ENCODE measurements at places on chromosomes 2 and 18. TPM values are rescaled to one million over a fixed set of nuclear protein-coding genes. Genes with fewer than 3 reads are reported as not detected.
A peak's percentile ranks its signal among the peaks of the same experiment; 100 is the strongest.

DNA sequence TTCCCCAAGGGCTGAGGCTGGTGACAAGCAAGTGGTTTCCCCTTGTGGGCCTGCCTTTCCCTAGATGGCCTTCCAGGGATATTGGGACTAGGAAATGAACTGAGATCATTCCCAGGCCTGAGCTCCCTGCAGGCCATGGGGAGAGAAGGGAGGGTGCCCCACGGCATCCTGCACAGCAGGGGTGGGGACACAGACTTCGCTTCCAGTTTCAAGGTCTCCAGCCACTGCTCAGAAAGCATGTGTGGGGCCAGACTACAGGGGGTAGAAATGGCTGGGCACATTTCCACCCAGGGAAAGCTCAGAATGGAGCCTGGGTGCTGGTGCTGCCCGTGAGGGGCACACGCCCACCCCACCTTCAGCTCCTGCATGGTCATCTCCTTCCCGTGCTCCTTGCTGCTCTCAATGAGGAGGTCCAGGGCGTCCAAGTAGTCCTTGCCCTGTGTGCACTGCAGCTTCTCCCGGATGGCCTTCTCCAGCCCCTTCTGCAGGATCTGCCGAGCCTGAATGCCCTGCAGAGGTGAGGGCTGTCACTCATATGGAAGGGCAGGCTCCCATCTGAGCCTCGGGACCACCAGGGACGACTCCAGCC lies 13.2 kb downstream of the CYP26B1 start:
- no peak overlapping the region for H3K4me3 ChIP-seq
- peaks cover 89% of the 10 kb centered on the region for H3K4me1 ChIP-seq
- peaks cover 32% of the 10 kb centered on the region for H3K36me3 ChIP-seq
- H3K27me3 ChIP-seq = no peaks in the 10 kb centered on the region

DNA sequence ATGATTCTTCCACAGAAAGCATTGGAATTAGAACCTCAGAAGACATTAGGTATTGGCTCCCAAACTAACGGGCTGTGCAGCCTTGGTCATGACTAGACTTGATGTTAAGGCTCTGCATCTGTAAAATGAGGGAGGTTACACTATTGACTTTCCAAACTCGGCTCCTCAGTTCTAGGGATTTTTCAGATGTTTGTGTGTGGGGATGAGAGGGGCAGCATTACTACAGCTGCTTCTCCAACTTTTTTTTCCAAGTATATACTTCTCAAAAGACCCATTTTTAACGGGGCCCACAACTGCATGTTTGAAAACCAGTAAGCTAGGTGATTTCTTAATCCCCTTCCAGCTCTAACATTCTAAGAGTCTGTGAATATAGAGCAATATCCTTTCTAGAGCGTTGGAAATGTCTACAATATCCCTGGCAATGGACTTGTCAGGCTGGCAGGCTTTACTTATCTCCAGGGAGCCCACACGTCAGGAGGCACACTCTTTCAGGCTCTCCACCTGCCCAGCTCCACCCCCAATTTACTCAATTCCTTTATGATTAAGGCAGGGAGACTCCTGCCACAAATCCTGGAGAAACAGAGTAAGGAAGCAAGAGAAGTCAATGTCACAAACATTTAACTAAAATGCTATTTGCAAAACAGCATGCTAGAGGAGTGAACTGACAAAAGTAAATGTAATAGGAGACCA lies 844 bp upstream of the MPV17 start:
- no peaks in the 10 kb centered on the region for H3K27me3 ChIP-seq
- peak overlapping the region; percentile 99 for H3K27ac ChIP-seq
- H3K36me3 ChIP-seq = peaks cover 19% of the 10 kb centered on the region
- peak overlapping the region; percentile 91 for H3K4me3 ChIP-seq
- H3K4me1 ChIP-seq = peaks cover 14% of the 10 kb centered on the region

GRCh38 chr18:48590678-48591077 lies 51.8 kb downstream of the CTIF start:
- H3K36me3 ChIP-seq = peaks cover 2% of the 10 kb centered on the region
- peaks cover 11% of the 10 kb centered on the region for H3K4me1 ChIP-seq

DNA sequence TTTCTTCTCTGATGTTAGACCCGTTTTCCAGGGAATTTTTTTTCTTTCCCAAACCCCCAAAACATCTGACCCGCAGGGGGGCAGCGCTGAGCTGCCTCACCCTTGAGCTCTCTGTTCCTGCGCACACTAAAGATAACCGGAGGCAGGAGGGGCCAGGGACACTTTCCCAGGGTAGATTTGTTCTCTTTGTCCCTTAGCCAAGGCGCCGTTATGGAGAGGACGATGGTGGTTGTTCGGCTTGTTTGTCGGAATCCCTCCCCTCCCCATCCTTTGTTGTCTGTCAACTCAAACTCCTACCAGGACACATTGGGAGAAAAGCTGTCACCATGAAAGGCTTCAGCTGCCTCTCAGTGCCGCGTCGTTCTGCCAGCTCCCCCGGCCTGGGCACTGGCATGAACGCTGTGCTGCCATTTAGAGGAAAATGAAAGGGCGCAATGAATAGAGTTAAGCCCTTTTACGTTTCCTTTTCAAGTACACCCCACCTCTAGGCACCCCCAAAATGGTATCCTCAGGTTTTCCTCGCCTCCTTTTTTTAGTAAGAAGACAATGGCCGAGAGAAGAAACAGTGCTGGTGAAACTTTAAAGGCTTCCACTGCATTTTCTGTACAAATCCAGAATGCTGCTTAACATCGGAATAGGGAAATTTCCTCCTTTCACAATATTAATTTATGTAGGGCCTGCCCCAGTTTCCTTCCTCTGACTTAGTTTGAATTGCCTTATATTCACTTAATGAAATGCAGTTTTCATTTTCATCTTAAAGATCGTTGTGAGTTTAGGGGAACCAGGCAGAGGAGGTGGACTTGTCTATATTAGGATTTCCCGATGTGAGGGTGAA lies 62.1 kb downstream of the RND3 start:
- no peak overlapping the region for H3K4me3 ChIP-seq
- DNase-seq = no peak
- peak overlapping the region; percentile 6 for H3K27ac ChIP-seq
- H3K4me1 ChIP-seq = peaks cover 43% of the 10 kb centered on the region
- H3K36me3 ChIP-seq = no peaks in the 10 kb centered on the region

ADRA2B gene
- total RNA-seq = 0.51 TPM

- H3K4me3 ChIP-seq = no peak overlapping the region
- H3K4me1 ChIP-seq = peaks cover 11% of the 10 kb centered on the region
- no peaks in the 10 kb centered on the region for H3K36me3 ChIP-seq
- no peak overlapping the region for H3K27ac ChIP-seq
These were observed 309.5 kb downstream of the NDUFA10 start for GRCh38 chr2:239715606-239716005.

- H3K27me3 ChIP-seq = peaks cover 7% of the 10 kb centered on the region
- no peaks in the 10 kb centered on the region for H3K36me3 ChIP-seq
- no peak overlapping the region for H3K27ac ChIP-seq
- H3K4me3 ChIP-seq = no peak overlapping the region
- H3K4me1 ChIP-seq = peaks cover 26% of the 10 kb centered on the region
These were observed 80.1 kb upstream of the ARL5A start for GRCh38 chr2:151908204-151908882.

DNA sequence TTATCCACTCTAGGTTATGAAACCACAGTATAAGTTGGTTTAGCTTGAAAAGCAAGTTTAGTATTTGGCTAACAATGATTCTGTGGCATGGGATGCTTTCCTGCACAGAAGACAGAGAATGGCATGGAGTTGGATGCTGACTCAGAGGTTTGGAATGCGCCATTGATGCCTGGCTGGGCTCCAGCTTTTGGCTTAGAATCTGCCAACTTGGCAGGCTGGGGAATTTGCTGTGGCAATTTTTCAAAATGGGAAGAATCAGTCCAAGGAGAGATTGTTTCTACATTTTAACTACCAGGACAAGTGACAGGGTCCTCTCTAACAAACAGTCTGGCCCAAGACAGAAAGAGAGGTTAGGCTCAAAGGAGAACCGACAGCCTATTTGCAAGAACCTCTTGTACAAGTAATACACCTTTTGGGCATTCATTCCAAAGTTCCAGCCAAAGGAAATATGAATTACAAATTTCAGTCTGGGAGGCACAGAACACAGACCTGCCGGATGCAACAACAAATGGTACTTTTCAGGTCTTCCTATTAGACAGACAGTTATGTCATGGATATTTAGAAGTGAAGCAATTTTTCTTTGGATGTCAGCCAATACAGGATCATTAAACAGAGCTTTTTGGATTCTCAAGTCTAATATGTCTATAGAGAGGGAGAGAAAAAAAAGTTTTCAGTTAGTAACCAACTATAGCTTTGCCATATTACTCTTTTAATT lies 1027.7 kb downstream of the TMEM182 start:
- H3K36me3 ChIP-seq = no peaks in the 10 kb centered on the region
- no peak overlapping the region for H3K27ac ChIP-seq
- H3K4me3 ChIP-seq = no peak overlapping the region
- no peak for DNase-seq
- H3K4me1 ChIP-seq = peaks cover 6% of the 10 kb centered on the region
- H3K27me3 ChIP-seq = peaks cover 24% of the 10 kb centered on the region

- peaks cover 71% of the 10 kb centered on the region for H3K4me1 ChIP-seq
- H3K36me3 ChIP-seq = peaks cover 6% of the 10 kb centered on the region
- H3K27ac ChIP-seq = peak overlapping the region; percentile 89
- H3K4me3 ChIP-seq = peak overlapping the region; percentile 49
- H3K27me3 ChIP-seq = no peaks in the 10 kb centered on the region
These were observed 200.0 kb downstream of the GLI2 start for GRCh38 chr2:120935339-120936313.

GRCh38 chr2:231293163-231293562 lies 94.7 kb downstream of the ARMC9 start:
- no peak overlapping the region for H3K27ac ChIP-seq
- H3K4me3 ChIP-seq = no peak overlapping the region
- DNase-seq = no peak
- H3K4me1 ChIP-seq = peaks cover 4% of the 10 kb centered on the region
- peaks cover 20% of the 10 kb centered on the region for H3K36me3 ChIP-seq

DNA sequence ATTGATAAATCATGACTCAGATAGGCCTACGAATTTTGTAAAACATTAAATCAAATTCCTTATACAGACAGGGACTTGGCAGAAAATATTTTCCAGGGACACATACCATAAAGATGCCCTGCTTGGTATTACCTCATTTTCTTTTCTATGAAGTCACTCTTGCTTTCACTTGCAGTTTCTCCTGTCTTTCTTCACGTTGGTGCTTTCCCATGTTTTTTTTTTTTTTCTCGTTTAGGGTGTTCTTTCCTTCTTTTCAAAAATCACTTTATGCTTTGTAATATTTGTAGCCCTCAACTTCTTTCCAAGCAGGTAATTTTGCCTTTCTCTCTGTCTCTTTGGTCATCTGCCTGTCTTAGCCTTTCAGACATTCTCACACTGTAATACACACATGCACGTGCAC lies 40.7 kb downstream of the CDC42EP3 start:
- no peak overlapping the region for H3K27ac ChIP-seq
- no peak overlapping the region for H3K4me3 ChIP-seq
- H3K4me1 ChIP-seq = peaks cover 14% of the 10 kb centered on the region
- H3K36me3 ChIP-seq = no peaks in the 10 kb centered on the region

PID1 gene
- total RNA-seq = 2.1 TPM

GPR45 gene
- not detected for total RNA-seq

AKAIN1 gene
- not detected for total RNA-seq

DNA sequence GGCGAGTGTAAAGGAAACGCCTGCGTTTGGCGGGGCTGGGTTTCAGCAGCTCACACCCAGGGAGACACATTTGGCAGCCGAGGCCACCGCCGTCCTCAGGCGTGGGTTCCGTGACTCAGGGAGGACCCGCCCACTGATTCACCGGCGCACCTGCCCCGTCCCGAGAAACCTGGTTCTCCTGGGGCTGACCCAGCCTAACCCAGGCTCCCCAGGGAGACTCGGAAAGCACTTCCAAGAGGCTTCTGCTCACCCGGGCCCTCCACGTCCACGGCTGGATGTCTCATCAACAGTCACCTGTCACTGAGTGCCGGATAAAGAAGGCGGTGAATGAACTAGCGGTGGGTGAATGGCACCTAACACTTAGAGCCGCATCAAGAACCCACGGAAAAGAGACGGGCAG lies 126.4 kb upstream of the CTDP1 start:
- no peak overlapping the region for H3K4me3 ChIP-seq
- no peaks in the 10 kb centered on the region for H3K4me1 ChIP-seq
- no peak overlapping the region for H3K27ac ChIP-seq
- DNase-seq = no peak
- H3K36me3 ChIP-seq = no peaks in the 10 kb centered on the region

NETO1 gene
- not detected for total RNA-seq

RPRM gene
- 15.5 TPM for total RNA-seq

DNA sequence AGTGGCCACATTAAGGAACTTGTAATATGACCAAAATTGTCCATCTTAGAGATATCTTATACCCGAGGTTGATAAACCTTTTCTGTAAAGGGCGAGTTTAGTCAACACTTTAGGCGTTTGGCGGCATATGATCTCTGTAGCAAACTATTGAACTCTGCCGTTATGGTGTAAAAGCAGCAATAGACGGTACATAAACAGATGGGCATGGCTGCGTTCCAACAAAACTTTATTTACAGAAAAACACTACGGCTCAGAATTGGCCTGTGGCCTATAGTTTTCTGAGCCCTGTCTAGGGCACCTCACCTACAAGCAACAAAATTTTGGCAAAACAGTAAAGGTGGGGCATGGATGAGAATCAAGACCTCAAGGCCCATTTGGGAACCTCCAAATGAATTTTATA lies 121.9 kb upstream of the HAAO start:
- H3K27me3 ChIP-seq = no peaks in the 10 kb centered on the region
- H3K27ac ChIP-seq = no peak overlapping the region
- H3K4me3 ChIP-seq = no peak overlapping the region

- no peak overlapping the region for H3K27ac ChIP-seq
- no peaks in the 10 kb centered on the region for H3K36me3 ChIP-seq
- no peaks in the 10 kb centered on the region for H3K4me1 ChIP-seq
These were observed 1190.2 kb upstream of the NRXN1 start for GRCh38 chr2:52222128-52222527.

- H3K27me3 ChIP-seq = no peaks in the 10 kb centered on the region
- H3K4me1 ChIP-seq = peaks cover 57% of the 10 kb centered on the region
- H3K27ac ChIP-seq = peak overlapping the region; percentile 84
- H3K4me3 ChIP-seq = no peak overlapping the region
- DNase-seq = no peak
These were observed 61.4 kb downstream of the MYO5B start for GRCh38 chr18:50133526-50133925.

POMC gene
- 0.29 TPM for total RNA-seq

CCDC121 gene
- total RNA-seq = 5.2 TPM

GRCh38 chr2:142874293-142874814 lies 3.1 kb upstream of the KYNU start:
- no peaks in the 10 kb centered on the region for H3K36me3 ChIP-seq
- DNase-seq = no peak
- no peak overlapping the region for H3K4me3 ChIP-seq
- H3K27me3 ChIP-seq = no peaks in the 10 kb centered on the region
- peak overlapping the region; percentile 49 for H3K27ac ChIP-seq

- H3K27ac ChIP-seq = no peak overlapping the region
- DNase-seq = no peak
- no peak overlapping the region for H3K4me3 ChIP-seq
- H3K27me3 ChIP-seq = peaks cover 19% of the 10 kb centered on the region
These were observed 48.5 kb upstream of the DOCK10 start for GRCh38 chr2:225090746-225091145.

DNA sequence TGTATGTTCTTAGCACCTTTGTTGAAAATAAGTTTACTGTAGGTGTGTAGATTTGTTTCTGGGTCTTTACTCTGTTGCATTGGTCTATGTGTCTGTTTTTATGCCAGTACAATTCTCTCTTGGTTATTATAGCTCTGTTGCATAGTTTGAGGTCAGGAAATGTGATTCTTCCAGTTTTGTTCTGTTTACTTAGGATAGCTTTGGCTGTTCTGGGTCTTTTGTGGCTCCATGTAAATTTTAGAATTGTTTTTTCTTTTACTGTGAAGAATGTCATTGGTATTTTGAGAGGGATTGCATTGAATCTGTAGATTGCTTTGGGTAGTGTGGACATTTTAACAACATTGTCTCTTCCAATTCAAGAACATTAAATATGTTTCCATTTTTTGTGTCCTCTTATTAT lies 69.1 kb downstream of the ANKRD62 start:
- DNase-seq = no peak
- peaks cover 43% of the 10 kb centered on the region for H3K27me3 ChIP-seq
- H3K4me1 ChIP-seq = peaks cover 3% of the 10 kb centered on the region
- no peak overlapping the region for H3K4me3 ChIP-seq
- H3K36me3 ChIP-seq = no peaks in the 10 kb centered on the region

RAB1A gene
- total RNA-seq = 126 TPM
